ENCODE measurements at places on chromosomes 1 and 21.

GRCh38 chr1:246001837-246002230 lies 505.2 kb downstream of the SMYD3 start:
- DNase-seq: no peak

DNA sequence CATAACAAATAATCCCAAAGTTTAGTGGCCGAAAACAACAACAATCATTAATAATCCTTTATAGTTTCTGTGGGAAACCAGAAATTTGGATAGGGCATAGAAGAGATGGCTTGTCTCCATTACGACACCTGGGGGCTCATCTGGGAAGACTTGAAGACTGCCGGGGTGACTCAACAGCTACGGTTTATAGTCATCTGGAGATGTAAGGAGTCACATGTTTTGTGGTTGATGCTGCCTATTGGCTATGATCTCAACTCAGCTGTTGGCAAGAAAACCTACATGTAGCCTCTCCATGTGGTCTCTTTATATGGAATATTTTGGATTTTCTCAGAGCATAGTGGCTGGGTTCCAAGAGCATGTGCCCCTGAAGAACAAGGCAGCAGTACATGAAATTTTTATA lies 29.3 kb upstream of the TSPAN2 start:
- DNase-seq: no peak

DNA sequence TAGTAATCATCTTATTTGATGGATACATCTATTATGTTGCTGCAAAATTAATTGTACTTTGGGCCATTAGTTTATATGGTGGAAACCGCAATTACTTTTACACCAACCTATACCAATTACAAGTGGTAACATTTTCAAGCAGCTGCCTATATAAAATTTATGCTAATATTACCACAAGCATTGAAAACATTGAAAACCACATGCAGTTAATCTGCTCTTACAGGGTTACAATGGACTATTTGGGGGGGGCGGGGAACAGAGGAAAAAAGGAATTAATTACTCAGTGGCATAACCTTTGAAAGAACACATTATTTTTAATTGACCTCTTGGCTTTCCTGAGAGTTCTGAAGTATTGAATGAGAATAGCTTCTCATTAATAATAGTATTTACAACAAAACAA lies 1793.2 kb downstream of the NCAM2 start:
- DNase-seq: no peak

- DNase-seq: no peak
Measured at GRCh38 chr1:153057375-153057774, at the start of gene SPRR2A. TSS of gene SPRR2A (minus strand) at chr1:153057512. CDS start at chr1:153056735, 777 bp downstream.

DNA sequence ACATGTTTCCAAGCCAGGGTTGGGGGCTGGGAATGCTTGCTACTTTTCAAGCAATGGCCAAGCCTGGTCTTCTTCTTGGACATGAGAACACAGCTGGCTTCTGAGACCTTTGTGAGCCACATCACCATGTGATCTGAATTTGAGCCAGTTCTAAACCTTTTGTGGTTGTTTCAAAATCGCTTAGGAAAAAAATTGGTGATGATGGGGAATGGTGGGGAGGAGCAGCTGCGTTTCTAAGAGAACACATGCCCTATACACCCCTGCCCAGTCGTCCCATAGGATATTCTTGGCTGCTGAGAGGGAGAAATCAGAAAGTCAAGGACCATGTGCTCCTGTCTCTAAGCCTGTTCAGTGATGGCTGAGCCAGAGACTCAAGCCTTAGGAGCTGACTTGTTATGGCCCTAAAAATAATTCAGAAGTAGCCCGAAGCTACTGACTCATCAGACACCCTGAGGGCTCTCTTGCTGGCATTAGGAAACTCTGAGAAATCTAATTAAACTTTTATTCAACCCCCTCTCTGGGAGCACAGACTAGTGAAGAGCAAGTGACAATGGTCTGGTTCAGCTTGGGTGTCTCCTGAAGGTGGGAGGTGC lies 30.5 kb downstream of the CCDC185 start:
- DNase-seq: no peak

- no peak for DNase-seq
Measured at GRCh38 chr1:156098784-156099183, 15.7 kb upstream of the LMNA start.

GRCh38 chr21:45054927-45055612 lies 19.3 kb upstream of the ADARB1 start:
- DNase-seq: no peak

DNA sequence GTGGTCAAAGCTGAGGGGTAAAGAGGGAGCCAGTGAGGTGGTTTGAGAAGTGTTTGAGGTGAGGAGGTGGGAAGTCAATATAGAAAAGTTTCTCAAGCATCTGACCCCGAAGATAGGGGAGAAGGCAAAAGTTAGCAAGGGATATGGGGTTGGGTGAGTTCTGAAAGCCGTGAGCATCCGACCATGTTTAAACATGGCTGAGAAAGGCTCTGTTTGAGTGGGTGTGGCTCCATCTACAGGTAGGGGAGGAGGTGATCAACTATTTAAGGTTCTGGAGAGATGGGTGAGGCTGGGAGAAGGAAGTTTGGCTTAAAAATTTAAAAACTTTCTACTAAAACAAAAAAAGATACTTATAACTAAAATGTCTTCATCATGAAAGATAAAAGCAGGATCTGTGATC lies 273.8 kb downstream of the KCNJ6 start:
- no peak for DNase-seq

DNA sequence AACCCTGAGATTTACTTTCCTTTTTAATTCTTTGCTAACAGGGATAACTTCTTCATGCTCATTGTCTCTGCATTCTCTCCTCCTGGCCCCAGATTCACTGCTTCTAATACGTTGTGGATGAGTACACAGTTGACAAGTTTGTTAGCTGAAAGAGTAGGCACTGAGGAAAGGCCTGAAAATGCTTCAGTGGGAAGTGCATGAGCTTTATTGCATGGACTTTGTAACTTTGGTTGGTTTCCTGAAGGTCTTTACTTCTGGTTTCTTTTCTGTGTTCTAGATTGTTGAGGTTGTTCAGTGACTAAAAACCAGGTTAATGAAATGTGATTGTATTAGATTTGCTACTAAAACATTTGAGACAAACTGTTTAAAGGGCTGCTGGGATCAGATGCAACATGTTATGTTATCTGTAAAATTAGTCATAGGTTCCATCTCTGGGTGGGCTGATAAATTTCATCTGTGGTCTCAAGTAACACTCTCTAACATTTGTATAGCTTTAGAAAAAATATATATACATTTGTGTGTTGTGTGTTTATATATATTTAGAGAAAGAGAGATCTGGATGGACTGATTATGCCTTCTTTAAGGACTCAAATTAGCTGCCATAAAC lies 19.1 kb downstream of the LRIG2 start:
- no peak for DNase-seq

DNA sequence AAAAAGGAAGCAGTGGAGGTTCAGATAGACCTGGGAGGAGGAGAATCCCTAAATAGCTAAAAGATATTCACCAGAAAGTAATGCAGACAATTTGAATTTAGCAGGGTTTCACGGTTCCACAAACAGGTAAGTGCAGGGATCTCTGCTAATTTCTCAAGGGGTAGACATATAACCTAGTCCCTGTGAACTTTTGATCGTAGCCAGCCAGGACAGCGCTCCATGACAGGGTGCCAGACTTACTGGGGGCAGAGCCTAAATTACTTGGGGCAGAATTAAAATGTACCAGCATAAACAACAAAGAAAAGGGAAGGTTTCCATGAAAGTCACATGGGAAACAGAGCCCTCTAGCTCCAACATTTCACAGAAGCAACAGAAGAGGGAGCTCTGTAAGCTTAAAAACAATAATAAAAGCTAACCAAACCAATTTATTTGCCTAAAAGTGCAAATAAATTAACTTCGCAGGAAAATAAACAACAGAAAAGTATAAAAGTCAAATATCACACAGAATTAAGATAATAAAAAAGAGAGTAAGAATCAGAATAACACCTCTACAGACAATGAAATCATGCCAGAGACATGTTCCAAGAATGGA lies 198.3 kb downstream of the DUSP10 start:
- no peak for DNase-seq

- no peak for DNase-seq
Measured at GRCh38 chr1:40851643-40852042, 10.5 kb downstream of the CITED4 start.

DNA sequence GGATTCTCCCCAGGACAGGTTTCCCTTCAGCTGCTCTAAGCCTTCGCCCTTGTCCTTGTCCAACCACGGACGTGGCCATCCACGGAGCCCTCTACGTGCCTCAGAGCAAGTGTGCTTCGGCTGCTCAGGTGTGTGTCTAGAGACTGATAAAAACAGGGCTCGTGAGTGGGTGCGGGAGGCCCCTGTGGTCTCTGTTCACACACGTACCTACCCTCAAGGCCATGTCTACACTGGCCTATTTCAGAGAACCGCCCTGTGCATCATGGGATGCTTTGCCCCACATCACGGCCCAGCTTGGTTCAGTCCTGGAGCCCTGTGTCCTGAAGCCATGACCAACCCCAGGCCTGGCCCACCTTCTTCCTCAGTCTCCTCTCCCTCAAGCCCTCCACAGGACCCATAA lies 24.6 kb upstream of the RUNX3 start:
- DNase-seq: no peak

- no peak for DNase-seq
Measured at GRCh38 chr1:80241566-80241965, 1235.0 kb upstream of the ADGRL4 start.

DNA sequence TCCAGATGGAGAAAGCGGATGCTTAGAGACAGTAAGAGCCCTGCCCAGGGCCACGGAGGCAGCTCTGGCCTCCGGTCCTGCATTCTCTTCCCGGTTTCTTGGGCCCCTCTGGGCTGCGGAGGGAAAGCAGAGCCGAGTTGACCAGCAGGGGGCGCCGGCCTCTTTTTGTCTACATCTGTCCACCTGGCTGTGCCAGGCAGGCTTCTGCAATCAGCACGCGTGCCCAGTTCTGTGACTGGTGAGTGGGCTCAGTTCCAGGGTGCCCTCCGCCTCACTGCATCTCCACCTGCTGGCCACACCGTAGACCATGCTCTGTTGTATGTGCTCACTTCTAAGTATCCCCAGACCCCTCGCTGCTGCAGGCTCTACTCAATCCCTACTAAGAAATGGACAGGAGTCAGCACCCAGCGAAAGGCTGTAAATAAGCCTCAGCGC lies 6.7 kb upstream of the HUNK start:
- DNase-seq: no peak

GRCh38 chr1:199837321-199837720 lies 190.2 kb upstream of the NR5A2 start:
- DNase-seq: no peak

DNA sequence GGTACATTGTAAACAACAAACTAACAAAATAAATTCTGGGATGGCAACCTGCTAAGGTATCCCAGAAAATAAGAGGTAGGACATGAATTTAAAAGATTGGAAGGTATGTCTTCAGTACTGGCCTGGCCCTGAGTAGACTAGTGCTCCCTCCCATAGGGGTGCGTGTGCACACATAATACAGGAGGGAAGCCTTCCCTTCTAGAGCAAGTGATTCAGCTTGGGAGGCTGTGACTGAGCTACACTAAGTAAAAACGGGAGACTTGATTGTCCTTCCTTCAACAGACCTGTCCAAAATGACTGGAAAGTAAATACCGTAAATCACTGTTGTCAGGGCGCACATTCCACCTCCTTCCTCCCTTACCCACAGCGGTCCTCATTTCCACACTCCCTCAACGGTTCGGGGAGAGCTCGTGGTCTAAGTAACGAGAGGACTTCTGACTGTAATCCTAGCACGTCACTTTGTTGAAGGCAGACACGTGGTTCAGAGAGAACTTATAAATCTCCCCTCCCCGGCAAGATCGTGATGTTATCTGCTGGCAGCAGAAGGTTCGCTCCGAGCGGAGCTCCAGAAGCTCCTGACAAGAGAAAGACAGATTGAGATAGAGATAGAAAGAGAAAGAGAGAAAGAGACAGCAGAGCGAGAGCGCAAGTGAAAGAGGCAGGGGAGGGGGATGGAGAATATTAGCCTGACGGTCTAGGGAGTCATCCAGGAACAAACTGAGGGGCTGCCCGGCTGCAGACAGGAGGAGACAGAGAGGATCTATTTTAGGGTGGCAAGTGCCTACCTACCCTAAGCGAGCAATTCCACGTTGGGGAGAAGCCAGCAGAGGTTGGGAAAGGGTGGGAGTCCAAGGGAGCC lies at the start of gene TGFB2:
TGFB2 (plus strand) TSS at position 523 of the 859 bp plus-strand sequence. CDS start 1,366 bp downstream, outside the sequence.
- DNase-seq: peak; percentile 6

DNA sequence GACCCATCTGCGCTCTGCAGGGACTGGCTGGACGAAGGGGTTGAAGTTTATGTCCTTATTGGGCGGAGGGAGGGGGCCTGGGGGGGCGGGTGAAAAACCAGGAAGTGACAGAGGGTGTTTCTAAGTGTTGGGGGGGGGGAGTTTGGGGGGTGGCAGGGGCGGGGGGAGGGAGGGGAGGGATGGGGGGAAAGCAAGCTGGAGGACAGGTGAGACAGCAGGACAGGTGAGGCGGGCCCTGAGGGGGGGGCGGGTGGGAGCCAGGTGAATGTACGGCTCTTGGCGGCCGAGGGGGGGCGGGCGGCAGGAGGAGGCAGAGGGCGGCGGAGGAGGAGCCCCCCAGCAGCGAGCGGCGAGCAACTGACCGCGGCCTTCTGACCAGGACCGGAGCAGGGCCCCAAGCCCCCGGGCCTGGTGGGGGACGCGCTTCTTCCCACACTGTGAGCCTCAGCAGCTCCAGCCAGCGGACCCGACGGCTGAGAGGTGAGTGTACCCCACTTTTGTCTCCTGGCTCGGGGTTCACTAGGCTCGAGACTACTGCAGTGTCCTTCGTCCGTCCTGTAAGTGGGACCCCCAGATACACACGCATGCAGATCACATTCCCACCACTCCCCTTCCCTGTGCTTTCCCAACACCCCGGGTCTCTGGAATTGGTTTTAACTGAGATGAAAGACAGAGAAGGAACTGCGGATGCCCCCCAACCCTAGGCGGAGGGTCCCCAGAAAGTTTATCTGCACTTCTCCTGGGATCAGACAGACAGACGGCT lies at the start of gene ZBTB7B:
ZBTB7B (plus strand) TSS at position 339 of the 763 bp plus-strand sequence. CDS start 11,859 bp downstream, outside the sequence.
- no peak for DNase-seq

GRCh38 chr1:118821801-118822200 lies 166.3 kb downstream of the TBX15 start:
- no peak for DNase-seq

DNA sequence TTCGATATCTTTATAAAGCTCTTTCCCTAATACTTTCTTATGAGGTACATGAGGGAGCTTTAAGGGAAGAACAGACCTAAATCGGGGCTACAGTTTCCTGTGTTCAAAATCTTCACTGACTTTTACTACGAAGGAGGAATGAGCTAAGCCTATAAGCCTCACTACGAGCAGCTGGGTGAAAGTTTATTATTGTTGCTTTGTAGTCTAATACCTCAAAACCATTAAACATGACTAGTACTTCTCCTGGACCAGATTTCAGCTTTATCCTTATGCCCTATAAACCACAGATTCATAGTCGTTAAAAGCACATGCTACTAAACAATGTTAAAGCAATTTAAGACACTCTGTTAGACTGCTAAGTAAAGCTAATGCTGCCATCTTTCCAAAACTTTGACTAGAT lies 30.2 kb downstream of the NDC1 start:
- DNase-seq: no peak

DNA sequence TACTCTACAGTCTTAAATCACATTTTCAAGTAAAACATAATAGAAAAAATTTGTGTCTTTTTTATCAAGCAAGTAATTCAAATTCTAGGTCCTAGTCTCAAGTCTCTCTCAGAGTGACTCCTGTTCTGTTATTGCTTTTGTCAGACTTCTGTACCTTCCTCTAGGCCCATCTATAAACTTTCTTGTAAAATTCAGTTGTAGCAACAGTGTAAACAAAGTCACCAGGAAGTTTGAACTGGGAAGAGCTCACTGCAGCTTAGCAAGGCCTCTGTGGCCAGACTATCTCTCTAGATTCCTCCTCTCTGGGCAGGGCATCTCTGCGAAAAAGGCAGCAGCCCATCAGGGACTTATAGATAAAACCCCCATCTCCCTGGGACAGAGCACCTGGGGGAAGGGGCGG lies 13.5 kb upstream of the ZNF678 start:
- DNase-seq: no peak
